ENCODE measurements at places on chromosomes 3 and 15.

DNA sequence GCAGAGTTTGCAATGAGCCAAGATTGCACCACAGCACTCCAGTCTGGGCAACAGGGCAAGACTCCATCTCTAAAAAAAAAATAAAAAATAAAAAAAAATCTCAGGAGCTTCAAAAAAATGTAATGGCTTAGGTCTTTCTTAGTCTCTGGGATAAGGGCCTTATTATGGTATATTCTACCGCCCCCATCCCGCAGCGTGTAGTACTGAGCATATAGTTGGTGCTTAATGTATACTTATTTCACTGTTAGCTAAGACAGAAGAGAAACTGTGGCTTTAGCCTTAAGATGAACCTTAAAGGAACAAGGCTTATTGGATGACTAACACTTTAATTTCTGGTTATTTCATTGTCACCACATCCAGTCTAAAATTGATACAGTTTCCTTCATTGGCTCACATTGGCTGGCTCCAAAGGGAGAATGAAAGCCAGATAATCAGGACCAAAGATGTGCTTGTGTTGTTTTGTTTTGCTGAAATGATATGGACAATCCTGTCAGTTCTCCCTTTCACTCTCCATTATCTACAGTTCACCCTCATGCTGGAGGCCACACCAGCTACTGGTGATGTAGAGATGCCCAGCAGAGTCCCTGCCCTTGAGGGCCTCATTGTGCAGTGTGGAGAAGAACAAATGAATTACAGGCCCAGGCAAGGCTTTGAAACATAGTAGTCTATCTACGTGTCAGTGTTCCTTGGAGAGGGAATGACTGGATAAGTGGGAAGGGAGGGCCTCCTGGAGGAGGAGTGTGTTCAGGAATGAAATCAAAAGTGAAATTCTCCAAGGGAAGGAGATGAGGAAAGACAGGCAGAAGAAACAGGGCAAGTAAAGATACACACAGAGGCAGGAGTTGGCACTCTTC, 17.4 kb upstream of the RAF1 start:
- no peak for DNase-seq

GRCh38 chr15:70016511-70016994, 81.2 kb downstream of the TLE3 start:
- no peak for DNase-seq

GRCh38 chr3:152720951-152721718, 113.8 kb upstream of the P2RY1 start:
- no peak for DNase-seq

GRCh38 chr3:43222590-43222989, 63.8 kb upstream of the SNRK start:
- no peak for DNase-seq

GRCh38 chr3:47156396-47156795, 7.5 kb downstream of the SETD2 start:
- DNase-seq: no peak

GRCh38 chr15:59317211-59317610, 55.5 kb downstream of the MYO1E start:
- DNase-seq: no peak

GRCh38 chr3:129240436-129240835, 9.0 kb upstream of the COPG1 start:
- DNase-seq: no peak

DNA sequence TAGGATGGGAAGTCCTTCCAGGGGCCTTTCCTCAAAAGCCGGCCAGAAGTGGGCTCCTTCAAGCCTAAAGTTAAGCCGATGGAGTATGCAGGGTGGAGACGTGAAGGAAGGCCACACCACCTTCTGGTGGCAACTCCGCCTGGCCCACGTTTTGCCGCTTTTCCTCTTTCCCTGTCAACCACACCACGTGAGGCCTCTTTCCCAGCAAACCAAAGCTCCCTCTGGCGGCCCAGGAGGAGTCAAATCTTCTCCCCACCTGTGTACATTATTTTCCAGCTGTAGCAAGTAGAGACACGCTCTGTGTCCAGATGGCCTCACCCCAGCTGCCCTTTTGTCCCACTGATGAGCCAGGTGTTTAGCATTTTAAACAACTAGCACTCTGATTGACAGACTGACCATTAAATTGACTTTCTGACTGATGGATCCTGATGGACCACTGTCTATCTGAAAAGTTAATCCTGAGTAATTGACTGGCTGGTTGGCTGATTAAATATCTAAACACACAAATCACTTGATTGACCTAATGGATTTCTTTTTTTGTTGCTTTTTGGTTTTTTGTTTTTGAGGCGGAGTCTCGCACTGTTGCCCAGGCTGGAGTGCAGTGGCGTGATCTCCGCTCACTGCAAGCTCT, 59.6 kb upstream of the ZBTB38 start:
- DNase-seq: no peak

DNA sequence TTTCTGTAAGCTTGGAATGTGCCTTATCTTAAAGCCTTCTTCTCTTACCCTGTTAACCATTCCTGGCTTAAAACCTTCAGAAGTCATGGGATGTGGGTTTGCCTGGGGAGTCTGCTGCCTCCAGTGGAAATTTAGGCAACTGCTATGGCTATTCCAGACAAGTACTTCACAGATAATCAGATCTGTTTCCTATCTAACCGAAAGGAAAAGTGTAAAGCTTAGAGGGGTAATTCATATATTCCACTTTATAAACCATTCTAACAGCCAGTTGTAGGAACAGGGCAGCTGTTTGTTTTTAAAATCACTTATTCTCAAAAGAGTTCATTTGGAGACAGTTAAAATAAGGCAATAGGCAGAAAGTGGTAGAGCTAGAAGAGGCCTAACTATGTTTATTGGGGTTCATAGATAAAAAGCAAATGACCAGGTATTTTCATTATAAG, 219.9 kb downstream of the TCF12 start:
- no peak for DNase-seq

DNA sequence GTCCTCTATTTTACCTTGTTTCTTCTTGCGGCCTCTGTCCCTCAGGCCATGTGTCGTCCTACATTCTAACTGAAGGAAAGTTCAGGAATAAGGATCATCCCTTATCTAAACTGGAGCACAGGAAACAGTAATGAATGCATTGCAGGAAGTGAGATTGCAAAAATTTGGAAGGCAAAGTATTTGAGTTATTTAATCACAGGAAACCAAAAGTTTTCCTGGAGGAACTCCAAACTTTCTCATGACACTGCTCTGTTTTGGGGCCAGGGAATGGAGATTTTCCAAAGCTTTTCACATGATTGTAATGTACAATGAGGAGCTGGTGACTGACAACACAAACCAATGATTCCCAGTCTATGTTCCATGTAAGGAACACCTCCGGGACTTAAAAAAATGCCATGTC, 57.8 kb upstream of the PLSCR4 start:
- DNase-seq: no peak

DNA sequence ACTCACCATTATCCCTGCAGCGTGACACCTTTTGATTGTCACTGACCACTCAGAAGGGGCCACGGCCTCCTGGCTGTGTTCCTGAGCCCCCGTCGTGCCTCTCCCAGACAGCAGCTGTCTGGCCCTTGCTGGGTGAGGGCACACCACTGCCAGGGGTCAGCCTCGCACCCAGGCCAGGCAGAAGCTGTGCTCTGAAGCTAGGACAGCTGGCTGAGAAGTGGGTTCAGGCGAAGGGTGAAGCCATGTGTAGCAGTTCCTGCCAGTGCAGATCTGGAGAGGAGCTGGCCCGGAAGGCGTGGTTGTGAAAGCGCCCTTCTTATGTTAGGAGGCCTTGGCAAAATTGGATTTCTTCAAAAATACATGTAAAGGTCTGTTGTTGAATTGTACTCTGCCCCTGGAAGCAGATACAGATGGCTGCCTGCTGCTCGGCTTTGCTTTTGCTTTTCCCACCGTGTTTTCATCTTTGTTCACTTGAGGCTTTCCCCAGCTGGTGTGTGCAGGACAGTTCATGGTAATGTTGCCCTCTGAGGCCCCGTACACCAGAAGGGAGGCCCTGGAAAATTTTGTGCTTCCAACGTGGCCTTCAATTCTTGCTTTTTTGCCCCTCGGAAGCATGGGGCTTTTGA, 49.1 kb downstream of the KLHL25 start:
- no peak for DNase-seq

- no peak for DNase-seq
These were observed 148.9 kb downstream of the ITPR1 start for GRCh38 chr3:4641863-4642563.

GRCh38 chr3:112670824-112671223, 29.9 kb upstream of the CCDC80 start:
- DNase-seq: no peak

DNA sequence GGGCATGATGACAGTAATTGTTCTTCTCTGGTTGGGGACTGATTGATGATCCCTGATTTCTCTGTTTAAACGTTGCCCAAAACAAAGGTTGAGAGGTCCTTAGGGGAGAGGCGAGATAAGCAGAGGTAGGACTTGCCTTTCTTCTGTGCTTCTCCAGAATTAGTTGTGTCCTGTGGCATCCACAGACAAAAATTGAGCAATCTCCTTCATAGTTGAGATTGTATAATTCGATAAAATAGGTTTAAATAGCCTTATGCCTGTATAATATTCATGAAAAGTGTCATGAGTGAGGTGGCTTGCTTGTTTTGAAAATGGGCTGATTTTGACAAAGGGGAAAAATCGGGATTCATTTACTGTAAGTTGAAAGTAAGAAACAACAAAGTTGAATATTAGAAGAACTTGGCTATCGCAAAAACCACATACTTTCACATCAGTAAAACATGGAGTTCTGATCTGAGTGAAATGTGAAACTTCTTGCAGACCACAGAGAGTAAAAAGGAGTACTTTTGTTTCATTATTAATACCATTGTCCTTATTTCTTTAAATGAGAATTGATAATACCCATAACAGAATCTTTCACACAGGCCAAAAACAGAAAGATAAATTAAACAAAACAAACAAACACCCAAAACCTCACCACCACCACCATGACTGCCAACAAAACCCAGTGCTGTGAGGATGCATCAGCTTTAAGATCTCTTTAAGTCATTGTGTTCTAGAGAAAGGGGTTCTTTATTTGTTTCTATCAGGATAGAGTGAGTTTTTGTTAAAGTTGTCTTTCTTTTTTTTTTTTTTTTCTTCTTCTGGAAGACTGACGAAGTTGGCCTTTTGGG, 155.7 kb downstream of the LPP start:
- DNase-seq: no peak

- no peak for DNase-seq
These were observed 106.7 kb upstream of the SNRPN start for GRCh38 chr15:24848050-24848449.

DNA sequence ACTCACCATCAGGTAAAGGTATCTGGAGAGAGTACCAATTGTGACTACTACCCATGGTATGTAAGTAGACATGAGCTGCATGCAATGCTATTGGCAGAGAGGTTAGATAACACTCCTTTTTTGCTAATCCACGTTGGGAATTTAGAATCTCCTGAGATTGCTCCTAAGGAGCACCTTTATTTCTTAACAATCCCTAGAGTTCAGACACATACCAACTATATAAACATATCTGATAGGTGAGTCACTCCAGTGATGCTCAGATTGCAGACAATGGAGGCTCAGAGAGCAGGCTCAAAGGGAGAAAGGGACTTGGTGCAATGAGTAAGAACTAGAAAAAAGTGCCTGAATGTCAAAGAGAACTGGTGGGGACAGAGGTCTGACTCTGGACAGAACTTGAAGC, 47.0 kb upstream of the LRRFIP2 start:
- no peak for DNase-seq

DNA sequence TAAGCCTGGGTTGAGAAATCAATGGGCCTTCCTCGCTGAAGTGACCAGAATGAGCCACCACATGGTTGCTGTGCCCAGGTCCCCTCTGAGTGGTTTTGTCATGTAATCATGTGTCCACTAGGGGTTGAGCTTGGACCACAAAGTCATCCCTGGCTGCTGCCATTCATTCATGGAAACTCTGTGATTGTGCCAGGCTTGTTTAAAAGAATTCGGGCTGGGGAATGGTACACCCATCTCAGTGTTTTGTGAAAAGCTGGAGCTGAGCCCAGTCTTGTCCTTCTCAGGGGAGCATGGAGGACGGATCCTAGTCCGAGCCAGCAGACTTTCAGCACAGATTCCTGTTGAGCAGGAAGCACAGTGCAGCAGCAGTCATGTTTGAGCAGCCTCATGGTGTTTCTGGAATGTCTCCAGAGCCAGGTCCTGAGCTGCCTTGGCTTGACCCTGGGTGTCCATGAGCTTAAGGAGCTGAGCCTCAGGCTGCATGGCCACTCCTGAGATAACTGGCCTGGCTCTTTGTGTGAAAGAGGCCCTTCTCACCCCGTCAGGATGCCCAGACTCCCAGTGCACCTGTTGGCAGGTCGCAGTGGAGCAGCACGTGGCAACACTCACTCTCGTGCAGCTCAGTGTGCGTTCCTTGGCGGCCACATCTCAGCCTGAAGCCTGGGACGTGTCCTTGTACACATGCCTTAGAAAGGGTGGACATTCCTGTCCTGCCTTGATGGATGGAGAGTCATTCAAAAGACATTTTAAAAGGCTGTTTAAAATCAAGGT, 260.3 kb upstream of the TPM1 start:
- DNase-seq: no peak

GRCh38 chr3:18236726-18237125, 188.4 kb downstream of the SATB1 start:
- no peak for DNase-seq

GRCh38 chr3:188875413-188875812, 296.4 kb upstream of the TPRG1 start:
- DNase-seq: no peak

DNA sequence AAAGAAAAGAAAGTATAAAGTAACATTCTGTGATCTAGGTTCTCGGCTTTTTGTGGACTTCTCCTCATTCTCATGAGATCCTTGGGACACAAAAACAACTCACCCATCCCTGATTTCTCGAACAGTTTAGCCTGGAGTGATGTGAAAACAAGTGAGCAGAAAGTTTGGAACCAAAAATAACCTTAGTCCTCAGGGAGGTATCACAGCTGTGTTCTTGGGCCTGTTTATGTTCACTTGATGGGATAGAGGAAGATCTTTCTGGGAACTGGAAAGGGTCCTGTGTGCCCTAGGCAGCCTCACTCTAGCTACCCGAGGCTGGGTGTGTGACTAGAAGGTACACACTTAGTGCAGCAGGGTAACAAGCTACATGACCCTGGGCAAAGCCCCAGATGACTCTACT, 308.8 kb upstream of the PDZRN3 start:
- no peak for DNase-seq

GRCh38 chr3:88595026-88595425, 445.3 kb downstream of the C3orf38 start:
- DNase-seq: no peak
